ENCODE measurements at places on chromosomes 2 and 18.

- DNase-seq = no peak
These were observed 3.7 kb upstream of the CRIM1 start for GRCh38 chr2:36351736-36352349.

DNA sequence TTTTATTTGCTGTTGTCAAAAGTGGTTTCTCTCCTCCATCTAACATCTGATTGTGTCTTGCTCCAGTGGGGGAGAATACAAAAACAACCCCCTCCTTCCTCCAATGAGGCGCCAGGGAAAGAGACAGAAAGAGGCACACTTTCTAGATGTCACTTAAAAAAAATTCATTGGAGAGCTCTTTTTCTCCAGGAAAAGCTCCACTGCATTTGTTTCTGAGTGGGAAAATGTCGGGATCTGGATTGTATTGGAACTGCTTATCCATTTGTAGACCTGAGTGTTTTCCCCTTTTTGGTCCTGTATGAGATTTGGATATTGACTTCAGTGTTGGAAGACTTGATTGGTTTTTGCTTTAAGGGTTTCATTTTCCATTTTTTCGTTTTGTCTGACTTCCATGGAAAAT, 995 bp downstream of the MBD5 start:
- no peak for DNase-seq

DNA sequence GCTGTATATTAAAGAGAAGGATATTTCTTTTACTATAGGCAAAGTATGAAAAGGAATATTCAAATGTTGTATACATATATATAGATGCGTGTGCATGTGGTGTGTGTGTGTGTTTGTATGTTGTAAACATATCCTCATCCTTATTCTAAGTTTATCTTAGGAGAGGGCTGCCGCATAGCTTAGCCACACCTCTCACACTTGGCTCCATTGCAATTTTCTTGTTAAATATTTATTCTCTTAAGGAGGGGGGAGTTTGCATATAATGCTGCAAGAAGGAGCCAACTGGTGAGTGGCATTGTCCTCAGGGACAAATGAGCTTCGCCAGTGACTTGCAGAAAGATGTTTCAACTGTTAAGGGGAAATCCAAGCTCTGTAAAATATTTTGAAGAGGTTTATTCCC, 360.1 kb upstream of the RND3 start:
- DNase-seq = no peak

GRCh38 chr2:101251844-101252407, 760 bp upstream of the CNOT11 start:
- DNase-seq = no peak

- no peak for DNase-seq
These were observed 115.4 kb downstream of the MCFD2 start for GRCh38 chr2:46800218-46800617.

DNA sequence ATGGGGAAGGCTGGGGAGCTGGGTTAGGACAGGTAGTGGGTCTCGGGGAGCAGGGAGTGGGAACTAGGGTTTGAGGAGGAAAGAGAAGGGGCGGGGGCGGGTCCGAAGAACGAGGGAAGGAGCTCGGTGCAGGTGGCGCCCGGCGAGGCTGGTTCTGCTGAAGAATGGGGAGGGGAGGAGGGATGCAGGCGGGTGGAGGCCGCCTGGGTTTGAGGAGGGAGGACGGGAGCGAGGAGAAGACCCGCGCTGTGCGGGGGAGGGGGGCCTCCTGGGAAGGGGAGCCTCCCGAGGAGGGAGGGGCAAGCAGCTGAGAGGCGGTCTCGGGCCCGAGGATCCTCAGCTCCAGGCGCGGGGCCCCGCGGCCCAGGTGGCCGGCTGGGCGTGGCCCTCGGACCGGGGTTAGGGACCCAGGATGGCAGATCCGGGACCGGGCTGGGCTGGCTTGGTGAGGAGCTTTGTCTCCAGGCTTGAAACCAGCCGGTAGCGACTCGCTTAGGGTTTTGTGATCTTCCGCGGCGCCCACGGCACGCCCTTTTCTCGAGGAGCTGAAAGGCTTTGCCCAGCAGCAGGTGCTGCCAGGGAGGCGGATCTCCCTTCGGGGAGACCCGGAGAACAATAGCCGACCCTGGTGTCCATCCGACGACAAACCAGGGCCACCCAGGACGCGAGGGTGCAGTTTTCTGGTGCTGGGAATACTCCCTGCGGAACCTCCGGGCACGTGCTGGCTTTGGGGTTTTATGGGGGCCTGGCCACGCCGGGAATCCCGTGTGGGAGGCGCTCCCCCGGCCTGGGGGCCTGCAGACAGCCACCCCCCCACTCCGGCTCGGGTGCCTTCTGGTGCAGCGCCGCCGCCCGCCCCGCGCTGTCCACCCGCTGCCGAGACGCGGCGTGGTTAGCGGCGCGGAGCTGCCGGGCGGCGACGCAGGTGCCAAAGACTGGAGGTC, 1.4 kb downstream of the DPYSL5 start:
- no peak for DNase-seq

DNA sequence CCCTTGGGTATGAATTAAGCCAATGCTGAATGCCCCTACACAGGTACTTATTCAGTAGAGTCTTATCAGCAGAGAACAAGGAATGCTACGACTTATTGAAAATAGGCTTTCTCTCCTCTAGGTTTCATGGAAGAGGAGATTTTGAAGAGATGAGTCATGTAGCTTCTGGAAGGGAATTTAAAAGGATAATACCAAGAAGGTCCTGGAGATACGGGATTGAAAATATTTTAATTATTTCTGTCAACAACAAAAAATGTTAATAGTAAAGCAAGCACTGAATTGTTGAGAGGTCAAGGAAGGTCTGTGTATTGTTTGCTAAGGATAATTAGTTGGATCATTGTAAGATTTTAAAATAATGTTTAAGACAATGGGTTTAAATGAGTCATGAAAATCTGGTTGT, 293.0 kb upstream of the SPHKAP start:
- no peak for DNase-seq

GRCh38 chr2:190280565-190281350, 38.9 kb downstream of the HIBCH start:
- DNase-seq = no peak

DNA sequence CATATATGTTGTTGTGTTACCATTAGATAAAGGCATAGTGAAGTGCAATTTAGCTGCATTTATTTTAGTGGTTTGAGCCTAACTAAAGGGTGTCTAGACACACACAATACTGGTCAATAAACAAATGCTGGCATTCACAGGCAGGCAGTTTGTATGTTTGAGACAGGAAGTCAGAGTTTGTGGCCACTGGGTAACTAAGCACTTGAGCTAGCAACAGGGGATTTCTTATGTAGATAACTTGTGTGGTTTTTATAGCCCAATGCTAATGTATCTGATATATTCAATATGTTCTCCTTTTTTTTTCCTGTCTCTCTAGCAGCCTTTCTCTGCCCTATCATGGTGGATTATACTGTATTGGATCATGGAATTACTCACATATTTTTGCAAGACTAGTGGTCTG, 38.1 kb downstream of the LRRTM4 start:
- DNase-seq = no peak

DNA sequence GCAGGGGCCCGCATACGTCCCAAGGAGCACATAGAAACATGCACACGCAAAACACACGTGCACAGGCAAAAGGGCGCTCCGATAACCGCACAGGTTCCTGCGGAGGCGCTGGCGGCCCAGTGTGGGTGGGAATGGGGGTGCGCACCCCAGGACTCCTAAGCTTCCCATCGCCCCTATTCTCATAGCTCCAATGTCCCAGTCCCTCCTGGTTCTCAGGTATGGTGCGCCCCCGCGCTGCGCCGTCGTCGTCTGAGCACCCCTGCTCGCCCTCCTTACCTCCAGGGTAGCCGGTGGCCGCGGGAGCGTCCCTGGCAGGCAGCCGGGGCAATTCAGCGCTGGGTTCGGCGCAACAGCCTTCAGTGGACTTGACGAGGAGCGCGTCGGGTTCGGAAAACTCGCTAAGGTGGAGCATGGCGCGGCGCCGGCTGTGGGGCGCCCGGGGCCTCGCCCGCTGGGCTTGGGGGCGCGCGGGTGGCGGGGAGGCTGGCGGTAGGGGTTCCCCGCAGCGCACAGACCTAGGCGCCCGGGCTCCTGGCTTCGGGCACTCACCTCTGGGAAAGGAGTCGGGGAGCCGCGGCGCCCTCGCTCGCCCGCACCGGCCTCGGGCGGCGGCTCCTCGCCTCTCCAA, 328 bp downstream of the EGR4 start:
- DNase-seq = no peak

- DNase-seq = no peak
These were observed 7.8 kb downstream of the RNF144A start for GRCh38 chr2:6924924-6925409.

GRCh38 chr2:84327645-84328249, 131.3 kb downstream of the SUCLG1 start:
- no peak for DNase-seq

- no peak for DNase-seq
These were observed 304.4 kb upstream of the SALL3 start for GRCh38 chr18:78675231-78675630.

DNA sequence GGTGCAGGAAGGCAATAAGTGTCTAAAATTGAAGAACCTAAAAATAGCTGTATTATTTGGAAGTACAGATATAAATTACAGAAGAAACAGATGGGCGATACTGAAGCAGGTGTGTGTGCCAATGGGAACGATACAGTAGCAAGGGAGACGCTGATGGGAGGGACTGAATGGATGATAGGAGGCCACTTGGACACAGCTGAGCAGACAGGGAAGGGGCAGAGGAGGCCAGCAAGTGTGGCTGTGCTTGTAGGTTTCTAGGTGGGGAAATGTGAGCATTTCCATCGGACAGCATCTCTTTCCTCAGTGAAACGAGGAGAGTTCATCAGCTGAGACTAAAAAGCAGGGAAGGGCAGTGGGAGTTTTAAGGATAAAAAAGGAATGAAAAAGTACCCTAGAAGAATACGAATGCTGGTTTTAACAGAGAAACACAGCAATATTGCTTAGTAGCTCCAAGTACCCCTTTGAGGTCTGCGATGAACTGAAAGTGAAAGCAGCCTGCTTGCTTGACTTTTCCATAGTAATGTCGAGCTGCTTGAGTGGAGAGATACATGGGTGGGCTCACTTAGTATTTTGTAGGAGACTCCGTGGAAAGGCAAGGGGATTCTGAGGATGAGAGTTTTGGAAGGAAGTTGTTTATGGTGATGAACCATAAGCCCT, 91.7 kb upstream of the EPC2 start:
- DNase-seq = no peak

GRCh38 chr18:32730068-32730467, 42.8 kb downstream of the KLHL14 start:
- DNase-seq = no peak

DNA sequence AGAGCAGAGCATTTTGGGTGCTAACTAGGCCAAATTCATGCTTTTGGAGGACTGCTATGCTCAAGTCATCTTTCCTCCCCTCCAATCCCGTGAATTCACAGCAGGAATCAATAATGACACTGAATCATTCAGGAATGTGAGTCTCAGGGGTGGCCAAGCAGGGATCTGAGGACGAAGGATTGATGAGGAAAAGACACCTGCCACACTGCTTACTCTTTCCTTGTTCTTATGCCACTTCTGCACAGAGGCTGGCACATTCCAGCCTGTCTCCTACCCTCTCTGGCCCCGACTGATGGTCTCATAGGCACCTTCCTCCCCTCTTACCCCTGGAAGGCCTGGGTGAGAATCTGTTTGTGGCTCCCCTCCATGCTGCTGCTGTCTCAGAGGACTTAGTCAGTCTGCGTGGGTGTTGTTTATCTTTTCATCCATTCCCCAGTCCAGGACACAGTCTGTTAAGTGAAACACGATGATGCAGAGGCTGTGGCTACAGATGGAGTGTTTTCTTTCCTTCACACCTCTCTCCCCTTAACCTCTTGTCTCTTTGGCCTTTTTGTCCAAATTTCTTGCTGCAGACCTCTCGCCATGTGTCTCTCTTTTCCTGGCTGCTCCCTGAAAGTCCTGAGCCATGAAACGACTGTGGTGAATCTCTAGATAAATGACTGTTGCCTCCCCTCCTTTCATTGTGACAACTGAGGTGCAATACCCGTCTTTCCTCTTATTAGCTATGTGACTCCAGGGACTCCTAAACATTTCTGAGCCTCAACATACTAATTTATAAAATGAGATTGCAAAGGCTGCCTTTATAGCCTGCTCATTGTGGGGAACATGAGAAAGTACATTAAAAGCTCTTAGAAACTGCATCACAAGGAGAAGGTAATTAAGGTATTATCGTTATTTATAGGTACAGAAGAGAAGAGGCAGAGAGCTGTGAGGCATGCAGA, 86.9 kb downstream of the RDH14 start:
- no peak for DNase-seq

GRCh38 chr2:105969552-105969951, 224.5 kb downstream of the UXS1 start:
- DNase-seq = no peak

DNA sequence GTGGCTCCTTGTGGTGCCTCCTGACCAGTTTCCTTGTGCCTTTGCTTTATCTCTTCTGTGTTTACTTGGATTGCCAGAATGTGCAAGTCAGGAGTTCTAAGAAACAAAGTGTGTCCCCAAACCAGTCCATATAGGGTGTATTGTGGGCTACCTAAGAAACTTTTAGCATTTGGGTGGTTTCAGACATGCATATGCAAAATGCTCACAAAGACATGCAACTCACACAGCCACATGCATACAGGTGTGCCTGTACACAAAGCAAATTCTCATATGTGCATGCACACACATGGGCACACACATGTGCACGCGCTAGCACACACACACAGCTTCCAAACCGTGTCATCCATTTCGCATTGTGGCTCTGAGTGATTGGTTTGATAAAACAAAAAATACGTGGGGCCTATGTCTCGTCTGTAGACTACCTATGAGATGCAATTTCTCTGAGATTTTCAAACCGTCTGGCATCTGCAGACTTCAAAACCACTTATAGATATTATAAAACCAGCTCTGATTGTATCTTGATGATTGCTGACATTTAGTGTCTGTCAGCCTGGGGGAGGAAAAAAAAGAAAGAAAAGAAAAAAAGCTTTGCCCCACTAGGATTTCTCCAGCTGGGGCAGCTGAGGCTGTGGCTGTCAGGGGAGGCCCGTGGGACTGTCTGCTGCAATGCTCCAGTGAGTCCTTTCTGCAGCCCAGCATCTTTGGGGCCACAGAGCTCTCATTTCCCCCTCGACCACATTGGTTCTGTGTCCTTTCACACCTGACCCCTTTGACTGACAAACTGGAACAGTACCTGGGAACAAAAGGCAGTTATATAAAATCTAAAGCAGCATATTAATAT, 556.1 kb downstream of the CMPK2 start:
- no peak for DNase-seq

DNA sequence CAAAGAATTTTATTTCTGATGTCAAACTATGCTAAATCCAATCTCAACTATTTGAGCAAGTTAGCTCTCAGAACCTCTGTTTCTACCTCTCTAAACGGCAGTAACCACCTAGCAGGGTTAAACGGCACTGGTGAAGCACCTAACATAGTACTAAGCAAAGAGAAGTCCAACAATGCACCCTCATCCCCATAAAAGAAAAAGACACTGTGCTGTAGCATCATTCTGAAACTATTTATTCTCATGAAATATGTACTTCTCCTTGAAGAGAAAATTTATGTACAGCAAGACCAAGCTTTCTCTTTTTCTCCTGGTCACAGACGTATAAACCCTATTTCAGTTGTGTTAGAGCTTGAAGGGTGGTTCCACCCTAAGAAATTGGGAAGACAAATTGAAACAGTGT, 4.8 kb downstream of the MEX3C start:
- no peak for DNase-seq
